RCC 7860 (cell line): ENCODE measurements at places on chromosomes 1 and 21.

DNA sequence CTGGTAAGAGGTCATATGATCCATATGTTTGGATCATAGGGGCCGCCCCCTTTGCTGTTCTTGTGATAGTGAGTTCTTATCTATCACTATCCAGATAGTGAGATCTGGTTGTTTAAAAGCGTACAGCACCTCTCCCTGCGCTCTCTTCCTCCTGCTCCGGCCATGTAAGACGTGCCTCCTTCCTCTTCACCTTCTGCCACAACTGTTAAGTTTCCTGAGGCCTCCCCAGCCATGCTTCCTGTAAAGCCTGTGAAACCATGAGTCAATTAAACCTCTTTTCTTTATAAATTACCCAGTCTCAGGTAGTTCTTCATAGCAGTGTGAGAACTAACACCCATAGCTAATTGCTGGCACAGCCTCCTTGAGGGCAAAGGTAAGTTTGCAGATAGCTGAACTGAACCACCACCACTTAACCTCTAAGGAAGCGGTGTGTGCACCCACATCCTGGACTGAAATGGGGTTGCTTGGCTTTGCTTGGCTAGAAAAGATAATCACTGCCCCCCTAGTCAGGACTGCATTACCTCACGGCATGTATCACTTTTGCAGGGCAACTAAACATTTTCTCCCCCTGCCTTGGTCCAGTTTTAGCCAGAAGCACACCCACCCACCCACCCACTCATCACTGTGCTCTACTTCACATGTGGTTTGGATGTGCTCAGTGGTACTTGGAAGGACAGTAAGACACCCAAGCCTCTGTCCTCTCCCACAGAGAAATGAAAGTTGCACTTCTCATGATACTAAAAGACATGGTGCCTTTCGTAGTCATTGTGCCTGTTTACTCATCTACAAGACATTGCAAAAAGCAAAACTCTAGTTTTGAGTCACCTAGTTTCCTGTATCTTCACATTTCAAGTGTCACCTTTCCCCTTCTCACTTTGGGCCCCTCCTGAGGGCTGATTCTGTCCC, 23.1 kb upstream of the PTAFR start:
- DNase-seq: no peak

- no peak for DNase-seq
Observed at GRCh38 chr1:20763417-20763816, 23.7 kb downstream of the HP1BP3 start.

DNA sequence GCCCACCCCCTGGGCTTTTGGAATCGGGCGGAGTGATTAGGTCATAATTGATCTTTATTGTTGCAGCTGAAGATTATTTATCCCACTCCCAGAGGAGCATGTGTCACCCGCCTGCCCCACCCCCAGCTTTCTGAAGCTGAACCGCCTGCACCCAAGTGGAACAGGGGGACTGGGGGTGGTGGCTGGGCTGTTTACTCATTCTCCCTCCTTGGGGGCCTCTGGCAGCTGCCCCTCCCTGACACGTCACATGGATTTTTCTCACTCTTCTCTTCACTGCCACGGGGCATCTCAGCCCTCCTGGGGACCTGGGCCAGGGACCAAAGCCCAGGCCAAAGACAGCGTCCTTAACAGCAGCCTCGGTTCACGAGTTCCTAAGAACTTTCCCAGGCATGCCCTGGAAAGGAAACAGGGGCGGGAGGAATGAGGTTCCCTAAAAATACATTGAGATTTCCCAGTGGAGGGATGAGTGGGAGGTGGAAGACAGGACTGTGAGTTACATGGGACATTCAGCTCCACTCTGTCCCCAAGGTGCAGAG, 31.6 kb upstream of the SOX13 start:
- DNase-seq: no peak

DNA sequence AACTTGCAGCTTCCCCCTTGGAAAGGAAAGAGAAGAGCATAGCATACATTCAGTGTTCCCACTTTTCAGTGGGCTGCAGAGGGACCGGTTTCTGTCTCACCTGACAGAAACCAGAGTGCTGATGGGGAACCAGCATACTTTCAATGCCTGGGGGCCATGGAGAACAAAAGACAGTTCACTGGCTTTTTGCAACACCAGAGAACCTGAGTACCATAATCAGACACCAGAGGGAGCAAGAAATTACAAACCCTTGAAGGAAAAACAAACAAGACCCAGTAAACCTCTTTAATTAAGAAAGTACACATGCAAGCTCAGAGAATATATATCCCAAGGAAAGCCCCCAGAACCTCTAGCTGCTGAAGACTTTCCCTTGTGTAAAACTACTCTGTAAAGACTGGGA, 51.1 kb downstream of the CSMD2 start:
- no peak for DNase-seq

- no peak for DNase-seq
Observed at GRCh38 chr1:57164584-57164983, 198.8 kb upstream of the C8B start.

- no peak for DNase-seq
Observed at GRCh38 chr1:204093781-204094180, 20.9 kb downstream of the SOX13 start.

DNA sequence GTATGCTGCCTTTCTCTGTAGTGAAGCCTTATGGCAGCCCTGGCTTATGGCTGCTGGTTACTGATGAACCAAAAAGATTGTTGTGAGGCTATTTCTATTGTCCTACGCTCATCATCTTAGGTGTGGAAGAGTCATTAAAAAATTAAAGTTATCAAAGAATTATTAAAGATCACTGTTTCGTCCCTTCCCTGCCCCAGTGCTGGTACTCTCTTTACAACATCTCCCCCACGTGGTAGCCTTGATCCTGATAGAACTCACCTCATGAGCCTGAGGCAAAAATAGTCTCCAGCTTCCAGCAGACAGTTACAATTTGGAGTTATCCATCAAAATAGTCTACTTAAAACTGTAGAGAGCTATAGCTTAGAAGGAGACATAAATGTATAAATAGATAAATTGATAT, 201.5 kb downstream of the S1PR1 start:
- no peak for DNase-seq

- no peak for DNase-seq
Observed at GRCh38 chr1:212777151-212777550, 14.4 kb downstream of the NSL1 start.

DNA sequence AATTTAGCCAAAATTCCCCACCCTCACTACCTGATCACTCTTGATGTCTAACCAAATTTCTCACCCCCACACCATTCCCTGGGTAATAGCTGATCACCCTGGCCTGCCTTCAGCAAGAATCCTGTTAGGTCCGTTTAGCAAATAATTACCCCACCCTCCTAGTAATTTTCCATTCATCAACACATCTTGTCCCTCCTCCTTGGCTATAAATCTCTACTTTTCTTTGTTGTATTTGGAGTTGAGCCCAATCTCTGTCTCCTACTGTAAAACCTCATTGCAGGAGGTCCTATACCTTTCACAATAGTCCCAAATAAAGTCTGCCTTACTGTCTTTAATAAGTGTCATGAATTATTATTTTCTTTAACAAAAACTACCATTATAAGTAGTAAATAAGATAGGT, 6.9 kb upstream of the PRKAA2 start:
- no peak for DNase-seq

GRCh38 chr1:68347415-68347814, 102.3 kb downstream of the RPE65 start:
- DNase-seq: no peak

- DNase-seq: no peak
Observed at GRCh38 chr1:229133811-229134210, 137.1 kb upstream of the RAB4A start.

GRCh38 chr1:106700211-106700610, 356.3 kb upstream of the PRMT6 start:
- no peak for DNase-seq

DNA sequence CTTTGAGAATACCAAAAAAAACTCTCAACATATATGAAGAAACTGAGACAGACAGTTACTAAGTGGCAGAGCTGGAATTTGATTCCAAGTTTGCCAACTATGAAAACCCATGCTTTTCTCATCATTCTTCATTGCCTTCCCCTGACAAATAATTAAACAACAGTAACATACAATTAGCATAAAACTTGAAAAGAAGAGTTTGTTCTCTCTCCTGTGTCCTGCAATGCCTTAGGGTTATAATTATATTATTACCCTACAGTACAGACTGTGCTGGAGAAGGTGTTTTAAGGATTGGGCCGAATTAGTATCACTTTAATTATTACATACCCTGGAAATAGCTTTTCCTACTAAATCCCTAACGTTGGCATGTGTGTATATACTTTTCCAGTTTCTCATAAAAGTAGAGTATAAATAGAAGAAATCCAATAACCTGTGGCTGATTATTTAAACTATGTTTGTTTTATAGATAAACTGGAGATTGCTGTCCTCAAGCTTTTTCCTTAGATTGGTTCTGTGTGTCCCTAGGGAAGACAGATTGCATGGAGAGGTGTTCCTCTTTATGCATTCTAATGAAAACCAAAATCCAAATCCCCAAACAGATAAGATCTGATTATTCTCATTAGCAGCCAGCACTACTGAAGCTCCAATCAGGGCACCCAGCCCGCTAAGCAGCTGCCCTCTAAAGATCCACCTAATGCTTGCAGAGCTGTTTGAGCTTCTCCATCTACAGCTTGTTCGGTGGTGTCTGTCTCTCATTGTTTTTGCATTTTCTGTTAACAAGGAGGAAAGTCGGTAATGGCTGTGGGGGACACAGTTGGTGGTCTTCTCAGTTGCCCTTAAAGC, 156.3 kb downstream of the TM2D1 start:
- DNase-seq: no peak

DNA sequence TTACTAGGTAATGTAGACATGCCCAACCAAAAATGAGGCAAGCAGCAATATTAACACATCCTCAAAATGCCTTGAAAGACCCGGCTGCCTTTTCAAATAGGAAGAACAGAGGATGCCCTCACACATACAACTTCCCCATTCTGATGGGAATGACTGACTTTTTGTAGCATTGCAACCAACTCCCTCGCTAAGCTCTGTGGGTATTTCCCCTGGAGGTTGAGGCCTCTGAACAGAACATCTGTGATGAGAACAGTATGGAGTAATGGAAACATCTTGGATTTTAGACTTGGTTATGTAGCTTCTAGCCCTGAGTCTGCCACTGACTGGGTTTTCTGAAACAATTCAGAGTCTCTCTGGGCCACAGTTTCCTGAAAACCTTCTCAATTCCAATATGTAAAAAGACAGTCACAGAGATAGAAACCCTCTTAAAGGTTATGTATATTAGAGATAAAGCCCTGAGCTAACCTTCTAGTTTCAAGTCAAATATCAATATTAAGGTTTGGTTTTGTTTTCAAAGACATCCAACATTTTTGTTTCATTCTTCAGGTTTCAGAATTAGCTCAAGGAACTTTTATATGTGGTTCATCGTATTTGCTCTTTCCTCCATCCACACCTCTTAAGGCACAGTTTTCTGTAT, 311.5 kb downstream of the SETD4 start:
- DNase-seq: no peak
